Uterine smooth muscle cell (primary cell): ENCODE measurements at places on chromosomes 7 and 10. TPM values are rescaled to one million over a fixed set of nuclear protein-coding genes. Genes with fewer than 3 reads are reported as not detected.

IGF2BP3 gene
- 3.1 and 3.5 TPM in 2 replicates for total RNA-seq

GRM8 gene
- total RNA-seq, result 0.11 TPM in 1 of 2 replicates, not detected in the other

LRRC61 gene
- 1.9 and 2.2 TPM in 2 replicates for total RNA-seq

TUBAL3 gene
- total RNA-seq, result not detected in 2 replicates

RNF148 gene
- 0.66 and 1.1 TPM in 2 replicates for total RNA-seq

CPXM2 gene
- under 0.01 TPM in 1 of 2 replicates, not detected in the other for total RNA-seq

SFRP5 gene
- total RNA-seq, result not detected in 2 replicates

PTPN20 gene
- 0.77 and 1.2 TPM in 2 replicates for total RNA-seq

H2BK1 gene
- not detected in 2 replicates for total RNA-seq

RASA4 gene
- 2.7 and 5.9 TPM in 2 replicates for total RNA-seq

DPP6 gene
- 0.11 and 0.50 TPM in 2 replicates for total RNA-seq

C10orf67 gene
- total RNA-seq, result 0.11 and 0.12 TPM in 2 replicates

CDHR1 gene
- 0.12 TPM in 1 of 2 replicates, not detected in the other for total RNA-seq

PNLIPRP3 gene
- 0.11 and 0.12 TPM in 2 replicates for total RNA-seq

CLCN1 gene
- total RNA-seq, result not detected in 2 replicates

ENTPD7 gene
- 32.5 and 42.4 TPM in 2 replicates for total RNA-seq

MACC1 gene
- under 0.01 TPM in 2 replicates for total RNA-seq

SLC26A3 gene
- total RNA-seq, result not detected in 2 replicates

MYH16 gene
- 0.12 and 0.33 TPM in 2 replicates for total RNA-seq

POLR2J2 gene
- 3.2 and 3.3 TPM in 2 replicates for total RNA-seq

STOX1 gene
- 0.12 and 0.44 TPM in 2 replicates for total RNA-seq

FAM241B gene
- total RNA-seq, result 0.77 and 0.87 TPM in 2 replicates

NUDT13 gene
- total RNA-seq, result 1.6 and 1.8 TPM in 2 replicates

STK31 gene
- not detected in 2 replicates for total RNA-seq

ACSM6 gene
- total RNA-seq, result not detected in 2 replicates

UCMA gene
- total RNA-seq, result not detected in 2 replicates

NOM1 gene
- 18.2 and 24.0 TPM in 2 replicates for total RNA-seq

SYT15 gene
- 0.12 TPM in 1 of 2 replicates, not detected in the other for total RNA-seq

ELN gene
- 0.89 and 2.6 TPM in 2 replicates for total RNA-seq

NCF1 gene
- total RNA-seq, result 0.12 TPM in 1 of 2 replicates, not detected in the other

BLNK gene
- not detected in 2 replicates for total RNA-seq

TSPAN12 gene
- 1.2 and 1.7 TPM in 2 replicates for total RNA-seq

HABP2 gene
- not detected in 2 replicates for total RNA-seq

SUN3 gene
- not detected in 2 replicates for total RNA-seq

GTF2IRD1 gene
- 29.8 and 31.1 TPM in 2 replicates for total RNA-seq

ALOX5 gene
- not detected in 2 replicates for total RNA-seq

COL28A1 gene
- 0.55 and 0.87 TPM in 2 replicates for total RNA-seq

CALHM3 gene
- total RNA-seq, result not detected in 2 replicates

TAF6 gene
- total RNA-seq, result 59.6 and 61.4 TPM in 2 replicates

LIPN gene
- total RNA-seq, result not detected in 2 replicates

IRF5 gene
- total RNA-seq, result 0.11 and 0.37 TPM in 2 replicates

TAS2R41 gene
- not detected in 2 replicates for total RNA-seq

NXPH1 gene
- not detected in 2 replicates for total RNA-seq

COL13A1 gene
- total RNA-seq, result 31.8 and 35.9 TPM in 2 replicates

MGAM2 gene
- total RNA-seq, result not detected in 2 replicates

EGR2 gene
- total RNA-seq, result 0.22 and 1.6 TPM in 2 replicates

OR6V1 gene
- not detected in 2 replicates for total RNA-seq

AKR1B1 gene
- 44.9 and 87.5 TPM in 2 replicates for total RNA-seq

PAX2 gene
- total RNA-seq, result under 0.01 TPM in 1 of 2 replicates, not detected in the other

UPK3B gene
- not detected in 2 replicates for total RNA-seq
